ENCODE measurements at places on chromosomes 13 and 19. TPM values are rescaled to one million over a fixed set of nuclear protein-coding genes. Genes with fewer than 3 reads are reported as not detected.

Gene ZNF726
- polyA plus RNA-seq = 17.1 TPM

Gene ACER1
- 0.23 TPM for polyA plus RNA-seq

Gene ERICH6B
- 2.8 TPM for polyA plus RNA-seq

Gene NLRP4
- polyA plus RNA-seq = not detected

Gene CYP2A6
- polyA plus RNA-seq = 0.54 TPM

- no peak for DNase-seq
Observed at GRCh38 chr19:55442372-55442961, 633 bp downstream of the SHISA7 start.

DNA sequence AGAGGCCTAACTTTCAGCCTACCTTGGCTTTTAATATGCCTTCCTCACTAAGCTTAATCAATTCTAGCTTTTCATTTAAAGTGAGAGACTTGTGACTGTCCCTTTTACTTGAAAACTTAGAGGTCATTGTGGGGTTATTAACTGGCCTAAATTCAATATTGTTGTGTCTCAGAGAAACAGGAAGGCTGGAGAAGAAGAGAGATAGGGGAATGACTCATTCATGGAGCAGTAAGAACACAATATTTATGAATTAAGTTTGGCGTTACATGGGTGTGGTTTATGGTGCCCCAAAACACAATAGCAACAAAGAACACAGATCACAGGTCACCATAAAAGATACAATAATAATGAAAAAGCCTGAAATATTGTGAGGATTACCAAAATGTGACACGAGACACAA, 612.1 kb downstream of the TBC1D4 start:
- DNase-seq = no peak

- no peak for DNase-seq
Observed at GRCh38 chr13:90683711-90684131, 663.8 kb upstream of the MIR17HG start.

- DNase-seq = peak; percentile 36
Observed at GRCh38 chr13:91722267-91722884, 324.0 kb downstream of the GPC5 start.

GRCh38 chr13:54972838-54973237, 1944.2 kb downstream of the OLFM4 start:
- DNase-seq = no peak

GRCh38 chr13:111480503-111480902, 160.1 kb downstream of the TEX29 start:
- no peak for DNase-seq

DNA sequence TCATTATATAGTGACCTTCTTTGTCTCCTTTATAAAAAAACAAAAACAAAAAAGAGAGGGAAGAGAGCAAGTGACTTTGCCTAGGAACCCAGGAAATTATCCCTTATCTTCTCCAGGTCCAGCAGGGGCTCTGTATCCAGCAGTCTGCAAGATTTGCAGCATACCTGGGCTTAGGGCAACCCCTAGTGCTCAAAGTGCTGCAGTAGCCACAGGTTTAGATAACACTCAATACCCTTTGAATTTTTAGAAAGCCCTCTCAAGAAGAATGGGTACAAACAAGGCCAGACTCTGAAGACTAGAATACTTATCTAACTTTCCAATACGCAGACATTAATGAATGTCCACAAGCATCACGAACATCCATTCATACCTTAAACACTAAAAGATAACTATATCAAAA, 43.2 kb downstream of the CCNA1 start:
- DNase-seq = no peak

GRCh38 chr13:48437371-48437770, 24.5 kb upstream of the LPAR6 start:
- peak; percentile 43 for DNase-seq

DNA sequence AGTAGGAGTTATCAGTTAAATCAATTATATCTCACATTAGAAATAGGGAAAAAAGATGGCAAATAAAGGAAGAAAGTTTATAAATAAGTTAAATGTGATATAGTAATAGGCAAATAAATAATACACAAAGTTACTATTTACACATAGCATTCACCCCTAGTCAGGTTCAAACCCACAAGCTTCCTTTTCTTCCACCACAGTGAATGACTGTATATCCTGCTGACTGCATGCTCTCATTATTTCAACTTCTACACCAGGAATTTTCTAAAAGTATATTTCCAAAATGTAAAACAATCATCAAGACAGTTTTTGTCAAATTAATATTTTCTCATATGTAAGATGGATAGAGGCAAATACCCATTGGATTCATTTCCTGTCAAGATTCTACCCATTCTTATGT, 548.6 kb upstream of the SLITRK5 start:
- no peak for DNase-seq

- DNase-seq = no peak
Observed at GRCh38 chr13:97921176-97921816, 32.2 kb upstream of the IPO5 start.

DNA sequence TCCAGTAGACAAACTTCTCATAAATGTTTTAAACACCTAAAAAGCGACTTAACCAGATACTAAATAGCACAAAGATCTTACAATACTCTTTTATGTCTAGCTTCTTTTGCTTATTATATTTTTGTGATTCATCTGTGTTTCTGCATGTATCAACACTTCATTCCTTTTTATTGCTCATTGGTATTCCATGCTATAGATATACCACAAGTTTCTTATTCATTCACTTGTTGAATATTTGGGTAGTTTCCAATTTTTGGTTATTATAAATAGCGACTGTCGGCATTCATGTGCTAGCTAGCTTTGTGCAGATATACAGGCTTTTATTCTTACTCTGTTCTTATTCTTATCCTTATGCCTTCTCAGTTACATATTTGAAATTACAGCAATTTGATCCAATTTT, 50.0 kb upstream of the RGCC start:
- no peak for DNase-seq

DNA sequence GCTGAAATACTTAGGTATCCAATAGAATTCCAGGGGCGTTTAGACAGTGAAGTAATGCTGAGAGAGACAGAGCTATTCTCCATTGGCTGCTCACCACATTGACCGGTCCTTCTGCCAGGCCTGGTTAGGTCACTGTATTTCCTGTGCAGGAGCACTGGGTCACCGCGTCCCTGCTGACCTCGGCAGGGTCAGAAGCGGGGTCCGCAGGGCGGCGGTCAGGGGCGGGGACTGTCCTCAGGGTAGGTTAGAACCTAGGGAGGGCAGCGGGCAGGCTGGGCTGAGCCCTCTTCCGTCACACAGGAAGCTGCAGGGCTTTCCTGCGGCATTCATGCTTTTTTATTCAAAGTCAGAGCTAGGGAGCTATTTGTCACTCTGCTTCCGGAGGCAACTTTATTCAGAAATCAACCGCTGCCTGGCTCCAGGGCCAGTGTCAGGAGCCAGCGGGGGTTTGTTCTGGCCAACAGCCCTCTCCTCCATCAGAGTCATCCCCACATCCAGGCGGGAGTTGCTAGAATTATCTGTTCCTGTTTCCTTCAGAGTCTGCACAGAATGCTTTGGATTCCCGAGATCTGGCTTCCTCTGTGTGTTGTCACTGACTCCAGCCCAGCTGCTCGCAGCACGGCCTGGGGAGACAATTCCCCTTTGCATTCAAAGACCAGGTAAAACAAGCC, 81.2 kb upstream of the WASF3 start:
- no peak for DNase-seq

GRCh38 chr13:79681069-79681468, 200.1 kb downstream of the NDFIP2 start:
- no peak for DNase-seq

- no peak for DNase-seq
Observed at GRCh38 chr13:98972059-98972458, 5.8 kb downstream of the DOCK9 start.

GRCh38 chr19:41416194-41416674, 10.9 kb downstream of the B3GNT8 start:
- no peak for DNase-seq

- DNase-seq = peak; percentile 15
Observed at GRCh38 chr13:58998716-58999115, 1165.0 kb downstream of the DIAPH3 start.

Data from right lung (tissue), 10 donors.